Pons (tissue), 1 donor: ENCODE measurements at places on chromosomes 16 and 17.

GRCh38 chr16:31114468-31114867, 3.0 kb upstream of the KAT8 start:
- no peak for DNase-seq

DNA sequence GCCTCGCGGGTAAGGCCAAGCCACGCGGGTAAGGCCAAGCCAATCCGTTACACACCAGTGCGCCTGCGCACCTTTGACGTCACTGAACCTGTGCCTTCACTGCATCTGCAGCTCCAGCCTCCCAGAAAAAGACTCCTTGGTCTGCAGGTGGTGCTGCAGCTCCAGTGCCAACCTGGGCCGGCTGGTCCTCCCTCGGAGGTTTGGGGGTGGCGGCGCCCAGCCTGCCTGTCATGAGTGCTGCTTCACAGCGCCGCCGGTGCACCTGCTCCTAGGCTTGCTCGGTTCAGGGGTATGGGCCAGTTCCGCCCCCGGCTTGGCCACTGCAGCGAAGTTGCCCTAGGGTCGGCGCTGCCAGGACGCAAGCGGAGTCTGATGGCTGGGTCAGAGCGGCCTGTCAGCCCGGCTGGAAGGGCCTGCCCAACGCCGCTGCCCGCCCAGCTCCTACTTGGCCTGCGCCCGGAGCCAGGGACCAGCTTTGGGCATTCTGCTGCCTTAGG, 146.6 kb downstream of the USP22 start:
- DNase-seq, result peak; percentile 15

DNA sequence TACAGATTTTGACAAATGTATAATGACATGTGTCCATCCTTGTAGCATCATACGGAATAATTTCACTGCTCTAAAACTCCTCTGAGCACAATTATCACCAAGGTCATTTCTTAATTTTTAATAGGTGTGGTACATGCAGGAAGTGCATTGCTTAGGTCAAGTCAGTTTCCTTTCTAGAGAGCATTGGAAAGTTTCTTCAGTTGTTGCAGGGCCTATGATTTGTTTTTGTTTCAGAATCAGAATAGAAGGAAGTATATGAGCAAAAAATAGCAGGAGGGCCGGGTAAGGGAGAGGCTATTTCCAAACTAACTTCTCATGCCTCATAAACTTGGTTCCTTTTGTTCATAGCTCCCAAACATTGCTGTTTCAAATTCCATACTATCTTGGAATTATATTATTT, 24.0 kb upstream of the SLFN5 start:
- DNase-seq, result peak; percentile 7

GRCh38 chr16:7612671-7613070, 280.0 kb downstream of the RBFOX1 start:
- no peak for DNase-seq

DNA sequence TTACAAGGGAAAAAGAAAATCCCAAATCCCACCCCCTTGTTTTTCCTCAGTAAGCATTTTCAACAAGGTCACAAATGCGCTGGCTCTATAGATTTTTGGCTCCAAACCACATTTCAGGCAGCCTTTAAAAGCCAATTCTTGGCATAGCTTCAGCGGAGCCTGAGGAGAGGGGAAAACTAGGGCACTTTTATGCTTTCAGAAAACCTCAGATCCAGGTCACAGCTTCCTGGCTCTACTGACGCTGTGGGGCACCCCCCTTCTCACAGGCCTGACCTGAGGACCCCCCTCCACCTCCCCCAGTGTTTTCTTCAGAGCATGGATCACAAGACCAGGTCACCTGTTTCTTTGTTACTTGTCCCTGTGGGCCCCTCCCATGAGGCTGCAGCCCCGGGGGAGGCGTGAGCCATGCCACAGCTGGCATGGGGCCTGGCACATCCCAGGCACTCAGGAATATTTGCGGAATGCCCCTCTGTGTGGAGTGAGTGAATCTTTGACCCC, 30.1 kb upstream of the MTSS2 start:
- DNase-seq, result peak; percentile 60

DNA sequence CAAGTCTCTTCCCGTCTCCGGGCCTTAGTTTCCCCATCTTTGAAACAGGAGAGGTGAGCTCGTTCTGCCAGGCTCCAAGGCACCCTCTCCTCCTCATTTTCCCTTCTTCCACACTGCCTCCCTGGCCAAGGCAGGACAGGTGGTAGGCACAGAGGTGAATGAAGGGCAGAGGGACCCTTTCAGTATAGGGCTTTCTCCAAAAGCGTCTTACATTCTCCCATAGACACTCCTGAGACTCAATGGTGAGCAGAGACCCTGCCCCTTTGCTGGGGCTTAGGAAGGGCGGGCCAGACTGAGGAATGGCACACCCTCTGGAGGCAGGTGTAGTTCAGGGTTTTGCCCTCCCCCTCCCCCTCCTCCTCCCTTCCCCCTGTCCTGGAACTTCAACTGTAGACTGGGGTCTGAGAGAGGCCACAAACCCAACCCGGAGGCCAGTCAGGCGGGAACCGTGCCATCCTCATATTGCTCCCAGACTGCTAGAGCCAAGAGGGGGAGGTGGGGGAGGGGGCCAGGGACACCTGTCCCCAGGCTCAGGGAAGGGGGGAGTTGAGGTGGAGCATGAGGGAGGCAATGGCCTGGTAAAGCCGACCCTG, 1.9 kb downstream of the PLEKHH3 start:
- DNase-seq, result no peak

DNA sequence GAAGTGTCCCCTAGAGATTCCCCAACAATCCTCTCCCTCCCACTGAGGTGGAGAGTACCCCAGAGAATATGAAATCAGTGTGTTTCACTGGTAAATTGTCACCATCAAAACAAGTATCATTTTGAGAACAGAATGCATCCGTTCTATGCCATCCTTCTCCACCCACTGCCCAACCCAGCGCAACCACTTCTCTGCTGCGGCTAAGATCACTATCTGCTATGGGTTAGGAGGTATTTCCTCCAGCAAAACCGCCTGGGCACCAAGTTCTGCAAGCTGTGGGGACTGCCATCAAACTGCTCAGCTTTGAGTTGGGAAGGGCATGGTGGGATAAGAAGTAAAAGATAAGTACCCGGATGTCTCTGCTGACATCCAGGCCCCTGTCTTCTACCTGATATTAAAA, 24.4 kb downstream of the CNTNAP1 start:
- DNase-seq, result no peak

DNA sequence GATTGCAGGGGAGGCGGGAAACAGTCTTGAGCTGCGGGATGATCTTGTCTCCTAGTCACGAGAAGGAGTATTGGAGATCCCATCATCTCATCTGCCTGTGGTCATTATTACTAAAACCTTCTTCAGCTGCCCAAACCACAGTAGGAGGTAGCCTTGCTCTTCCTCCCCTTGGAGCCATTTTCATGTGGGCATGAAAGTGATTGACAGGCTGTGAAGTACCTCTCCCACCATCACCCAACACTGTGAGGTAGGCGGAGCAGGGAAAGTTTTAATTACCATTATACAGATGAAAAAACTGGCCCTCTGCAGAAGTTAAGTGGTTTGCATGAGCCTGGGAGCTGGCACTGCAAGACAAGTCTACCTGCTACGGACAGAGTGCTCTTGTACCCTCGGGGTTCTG, 237.3 kb downstream of the MSI2 start:
- DNase-seq, result no peak
